Spinal cord (tissue), 10 donors: ENCODE measurements at places on chromosomes 12 and 14.

GRCh38 chr14:88868558-88869159, 44.2 kb downstream of the TTC8 start:
- H3K36me3 ChIP-seq, result peaks cover 8% of the 10 kb centered on the region
- peak; percentile 64 for DNase-seq
- H3K27me3 ChIP-seq, result no peaks in the 10 kb centered on the region

DNA sequence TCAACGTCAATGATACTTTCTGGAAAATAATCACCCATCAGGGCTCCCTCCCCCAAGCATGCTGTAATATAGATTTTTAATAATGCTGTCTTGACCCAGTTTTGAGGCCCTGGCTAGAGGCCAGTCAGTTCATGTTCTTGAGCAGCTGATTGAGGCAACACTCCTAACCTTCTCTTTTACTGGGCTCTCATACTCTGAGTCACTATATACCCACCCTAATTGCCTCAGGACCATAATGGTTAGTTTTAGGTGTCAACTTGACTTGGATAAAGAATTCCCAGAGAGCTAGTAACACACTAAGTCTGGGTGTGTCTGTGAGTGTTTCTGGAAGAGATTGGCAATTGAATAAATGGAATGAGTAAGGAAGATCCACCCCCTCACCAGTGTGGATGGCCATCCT, 527.0 kb upstream of the ATP2B1 start:
- H3K27me3 ChIP-seq, result no peaks in the 10 kb centered on the region
- no peak overlapping the region for H3K4me3 ChIP-seq
- H3K36me3 ChIP-seq, result no peaks in the 10 kb centered on the region

GRCh38 chr12:7695566-7696197, at the start of gene GDF3:
GDF3 (minus strand) TSS chr12:7695775; CDS start chr12:7695728, 47 bp downstream.
- H3K27me3 ChIP-seq, result no peaks in the 10 kb centered on the region
- H3K27ac ChIP-seq, result no peak within 1 kb of the TSS
- H3K4me1 ChIP-seq, result peaks cover 7% of the 10 kb centered on the region
- no peak within 1 kb of the TSS for H3K4me3 ChIP-seq

- H3K4me3 ChIP-seq, result no peak overlapping the region
- no peaks in the 10 kb centered on the region for H3K27me3 ChIP-seq
- no peak overlapping the region for H3K27ac ChIP-seq
- no peak for DNase-seq
These were observed 75.9 kb downstream of the DNAI7 start for GRCh38 chr12:25119020-25119419.

- H3K36me3 ChIP-seq, result no peaks in the 10 kb centered on the region
- no peak overlapping the region for H3K27ac ChIP-seq
- peaks cover 59% of the 10 kb centered on the region for H3K4me1 ChIP-seq
- H3K27me3 ChIP-seq, result no peaks in the 10 kb centered on the region
- no peak overlapping the region for H3K4me3 ChIP-seq
- no peak for DNase-seq
These were observed 56.1 kb upstream of the FBRSL1 start for GRCh38 chr12:132433641-132434395.

GRCh38 chr14:77589099-77589498, 27.3 kb downstream of the SPTLC2 start:
- H3K4me3 ChIP-seq, result no peak overlapping the region
- H3K27ac ChIP-seq, result no peak overlapping the region
- peaks cover 5% of the 10 kb centered on the region for H3K4me1 ChIP-seq

GRCh38 chr12:93677195-93678064, at the start of gene CRADD:
CRADD (plus strand) TSS chr12:93677375.
- DNase-seq, result peak; percentile 99
- H3K27ac ChIP-seq, result peak within 1 kb of the TSS; percentile 100
- peaks cover 3% of the 10 kb centered on the region for H3K36me3 ChIP-seq
- H3K27me3 ChIP-seq, result no peaks in the 10 kb centered on the region
- H3K4me1 ChIP-seq, result peaks cover 4% of the 10 kb centered on the region

DNA sequence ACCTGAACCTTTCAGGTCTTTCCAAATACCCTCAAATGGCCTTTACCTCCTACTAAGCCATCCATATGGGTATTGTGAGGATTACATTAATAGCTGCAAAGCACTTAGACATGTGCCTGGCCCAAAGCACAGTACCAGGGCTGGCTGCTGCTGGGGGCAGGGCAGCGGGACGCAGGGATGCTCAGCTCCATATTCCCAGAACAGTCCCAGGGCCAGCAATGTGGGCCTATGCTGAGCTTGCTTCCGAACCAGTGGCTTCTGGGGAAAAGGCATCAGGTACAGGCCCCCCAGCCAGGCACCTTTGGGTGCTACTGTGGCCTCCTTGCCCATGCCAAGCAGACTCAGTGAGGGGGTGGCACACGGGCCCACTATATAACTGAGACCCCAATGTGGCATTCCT, 10.4 kb downstream of the ACTN1 start:
- H3K27me3 ChIP-seq, result no peaks in the 10 kb centered on the region
- H3K4me1 ChIP-seq, result peaks cover 38% of the 10 kb centered on the region
- DNase-seq, result no peak
- no peak overlapping the region for H3K27ac ChIP-seq

DNA sequence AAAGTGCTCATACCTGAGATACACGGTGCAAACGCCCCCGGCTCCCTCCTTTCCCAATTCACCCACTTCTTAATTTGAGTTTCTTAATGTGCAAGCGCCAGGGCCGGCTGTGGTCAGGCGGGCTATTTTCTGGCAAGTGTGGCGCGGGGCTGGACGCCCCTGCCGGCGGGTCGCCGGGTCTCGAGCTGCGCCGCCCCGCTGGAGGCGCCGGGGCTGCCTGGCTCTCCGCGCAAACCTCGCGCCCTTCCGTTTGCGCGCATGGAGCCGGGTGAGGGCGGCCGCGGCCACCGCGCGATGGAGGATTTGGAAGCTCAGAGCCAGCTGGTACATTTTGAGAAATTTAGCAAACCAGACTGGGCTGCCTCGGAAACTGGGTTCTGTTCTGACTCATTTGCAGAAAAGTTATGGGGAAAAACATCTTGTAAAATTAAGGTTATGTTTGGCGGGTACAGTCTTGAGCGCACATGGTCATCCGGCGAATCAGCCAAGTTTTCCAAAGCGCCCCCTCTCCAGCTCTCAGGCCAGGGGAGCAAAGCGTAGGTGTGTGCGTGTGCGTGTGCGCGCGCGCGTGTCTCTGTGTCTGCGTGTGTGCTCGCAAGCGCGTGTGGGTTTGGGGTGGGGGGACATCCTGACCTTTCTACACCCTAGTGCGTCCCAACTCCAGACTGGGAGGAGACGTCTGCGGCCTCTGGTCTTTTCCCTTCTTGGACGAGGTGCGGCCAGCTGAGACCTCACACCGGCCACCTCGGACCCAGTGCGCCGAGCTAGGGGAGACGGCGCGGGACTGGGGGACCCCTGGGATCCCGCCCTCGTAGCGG, 6.5 kb upstream of the OTX2 start:
- peaks cover 7% of the 10 kb centered on the region for H3K4me1 ChIP-seq
- no peaks in the 10 kb centered on the region for H3K36me3 ChIP-seq
- H3K27me3 ChIP-seq, result peaks cover 91% of the 10 kb centered on the region
- DNase-seq, result no peak
- no peak overlapping the region for H3K4me3 ChIP-seq
- no peak overlapping the region for H3K27ac ChIP-seq

DNA sequence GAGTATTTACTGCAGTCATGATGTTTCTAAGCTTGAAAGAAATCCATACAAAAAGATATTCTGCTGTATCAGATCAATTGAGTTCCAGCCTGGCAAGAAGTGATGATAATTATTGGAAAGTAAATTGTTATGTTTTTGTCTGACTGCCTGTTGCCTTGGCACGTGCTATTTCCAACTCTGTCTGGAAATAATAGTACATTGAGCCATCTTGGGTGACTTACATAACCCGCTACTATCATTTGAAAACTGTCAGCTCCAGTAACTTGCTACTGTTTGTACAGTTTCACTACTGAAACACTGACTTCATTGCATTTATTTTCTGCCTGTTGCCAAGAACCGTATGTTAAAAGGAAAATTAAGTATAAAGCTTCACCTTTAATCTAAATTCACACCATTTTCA, 318.6 kb downstream of the ITPR2 start:
- no peak for DNase-seq
- no peaks in the 10 kb centered on the region for H3K27me3 ChIP-seq
- H3K4me1 ChIP-seq, result no peaks in the 10 kb centered on the region
- H3K4me3 ChIP-seq, result no peak overlapping the region
- no peaks in the 10 kb centered on the region for H3K36me3 ChIP-seq
- H3K27ac ChIP-seq, result peak overlapping the region; percentile 36

- H3K4me1 ChIP-seq, result no peaks in the 10 kb centered on the region
- peaks cover 92% of the 10 kb centered on the region for H3K36me3 ChIP-seq
- DNase-seq, result no peak
- H3K27me3 ChIP-seq, result no peaks in the 10 kb centered on the region
These were observed 25.8 kb upstream of the RAB35 start for GRCh38 chr12:120142231-120142877.

DNA sequence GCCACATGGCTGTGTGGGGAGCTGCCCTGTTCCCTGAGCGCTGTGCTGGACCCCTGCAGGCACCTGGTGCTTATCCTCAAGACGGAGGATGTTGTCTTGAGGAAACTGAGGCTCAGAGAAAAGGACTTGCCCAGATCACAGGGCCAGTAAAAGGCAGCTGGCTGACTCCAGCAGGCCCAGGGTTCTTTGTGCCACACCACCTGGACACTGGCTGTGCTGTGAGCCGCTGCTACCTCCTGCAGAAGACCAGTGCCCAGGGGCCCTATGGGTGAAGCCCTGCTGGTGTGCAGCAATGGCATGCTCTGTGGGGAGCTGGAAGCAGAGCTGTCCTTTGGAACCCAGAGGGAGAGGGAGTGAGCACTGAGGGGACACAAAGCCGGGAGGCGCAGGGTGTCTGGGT, 75.9 kb downstream of the DDX51 start:
- no peak overlapping the region for H3K4me3 ChIP-seq
- H3K4me1 ChIP-seq, result no peaks in the 10 kb centered on the region
- H3K27ac ChIP-seq, result no peak overlapping the region
- H3K36me3 ChIP-seq, result peaks cover 76% of the 10 kb centered on the region

- no peaks in the 10 kb centered on the region for H3K36me3 ChIP-seq
- H3K27ac ChIP-seq, result no peak overlapping the region
- H3K4me3 ChIP-seq, result no peak overlapping the region
- H3K4me1 ChIP-seq, result no peaks in the 10 kb centered on the region
- no peak for DNase-seq
- H3K27me3 ChIP-seq, result no peaks in the 10 kb centered on the region
These were observed 5.1 kb downstream of the KRT85 start for GRCh38 chr12:52362118-52362726.

- peaks cover 3% of the 10 kb centered on the region for H3K36me3 ChIP-seq
- no peak for DNase-seq
These were observed 92.8 kb downstream of the PRMT8 start for GRCh38 chr12:3583656-3584334.

- no peaks in the 10 kb centered on the region for H3K27me3 ChIP-seq
- no peak overlapping the region for H3K4me3 ChIP-seq
- H3K27ac ChIP-seq, result no peak overlapping the region
- H3K4me1 ChIP-seq, result no peaks in the 10 kb centered on the region
- DNase-seq, result no peak
These were observed 37.7 kb downstream of the KCNMB4 start for GRCh38 chr12:70403826-70404225.

- peaks cover 16% of the 10 kb centered on the region for H3K4me1 ChIP-seq
- no peak overlapping the region for H3K4me3 ChIP-seq
- H3K27ac ChIP-seq, result no peak overlapping the region
- no peaks in the 10 kb centered on the region for H3K27me3 ChIP-seq
These were observed 236.8 kb downstream of the GRIN2B start for GRCh38 chr12:13744561-13744960.

DNA sequence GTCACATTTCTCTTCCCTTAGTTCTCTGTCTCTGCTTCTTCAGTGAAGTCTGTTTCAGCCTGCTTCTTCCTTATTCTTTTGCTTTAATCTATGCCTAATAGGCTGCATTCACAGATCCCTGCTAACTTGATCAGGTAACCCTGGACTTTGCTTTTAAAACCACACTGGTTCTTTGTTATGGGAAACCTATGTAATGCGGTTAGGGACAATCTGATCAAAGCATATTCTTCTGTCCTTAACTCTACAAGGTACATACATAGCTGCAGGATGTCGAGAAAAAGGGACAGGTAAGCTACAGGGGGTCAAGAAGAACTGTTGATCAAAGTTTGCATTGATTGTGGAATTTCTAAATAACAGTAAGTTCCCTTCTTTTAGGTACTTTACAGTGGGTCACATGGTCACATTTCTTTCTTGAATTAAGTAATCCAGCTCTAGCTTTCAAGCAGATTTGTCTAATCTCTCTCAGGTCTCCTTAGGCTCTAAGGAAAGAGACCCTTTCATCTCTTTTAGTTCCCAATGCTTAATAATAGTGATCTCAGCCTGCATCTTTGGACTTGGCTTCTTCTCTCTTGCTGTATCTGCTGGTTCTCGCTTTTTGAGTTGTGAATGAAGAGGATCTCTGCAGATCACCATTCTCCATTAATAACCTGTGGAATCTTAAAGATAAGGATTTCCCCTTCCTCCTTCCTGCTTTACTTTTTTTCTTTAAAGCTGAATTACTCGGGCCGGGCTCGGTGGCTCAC, 3.8 kb downstream of the COPZ1 start:
- H3K27me3 ChIP-seq, result no peaks in the 10 kb centered on the region
- H3K27ac ChIP-seq, result no peak overlapping the region

DNA sequence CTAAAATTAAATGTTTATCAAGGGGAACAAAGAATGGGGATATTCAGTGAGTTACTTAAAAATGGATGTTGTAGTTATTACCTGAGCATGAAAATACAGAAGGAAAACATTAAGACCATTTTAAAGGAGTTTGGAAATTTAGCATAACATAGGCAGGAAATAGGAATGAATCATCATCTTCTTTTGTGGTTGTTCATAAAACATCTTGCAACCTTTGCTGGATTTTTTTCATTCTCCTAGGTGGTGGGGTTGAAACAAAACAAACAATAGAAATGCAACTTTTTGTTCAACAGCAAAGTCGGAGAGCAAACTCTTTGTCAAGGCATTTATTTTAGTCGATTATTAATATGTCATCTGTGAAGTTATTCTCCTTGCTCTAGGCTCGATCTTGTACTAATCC, 275.1 kb downstream of the IPO8 start:
- H3K36me3 ChIP-seq, result no peaks in the 10 kb centered on the region
- DNase-seq, result no peak
- H3K27ac ChIP-seq, result no peak overlapping the region
- no peaks in the 10 kb centered on the region for H3K4me1 ChIP-seq

DNA sequence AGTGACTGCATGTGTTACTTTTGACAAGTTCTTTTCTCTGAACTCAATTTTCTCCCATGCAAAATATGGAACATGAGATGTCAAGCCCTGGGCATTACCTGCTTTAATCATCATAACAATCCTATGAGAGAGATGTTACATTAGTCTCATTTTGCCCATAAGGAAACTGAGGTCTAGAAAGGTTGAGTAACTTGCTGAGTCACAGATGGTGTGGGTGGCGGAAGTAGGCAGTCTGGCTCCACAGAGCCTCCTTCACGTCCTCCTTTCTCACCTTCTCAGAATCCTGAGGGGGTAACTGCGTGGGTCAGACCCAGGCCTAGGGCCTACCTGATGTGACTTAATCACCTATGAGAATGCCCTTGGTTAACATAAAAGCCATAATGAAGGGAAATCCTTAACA, 50.7 kb downstream of the TMTC1 start:
- no peak overlapping the region for H3K4me3 ChIP-seq
- no peaks in the 10 kb centered on the region for H3K27me3 ChIP-seq
- no peaks in the 10 kb centered on the region for H3K4me1 ChIP-seq
- DNase-seq, result no peak
